Substantia nigra (tissue), 51 donors: ENCODE measurements at places on chromosomes 16 and 17.
A peak's percentile ranks its signal among the peaks of the same experiment; 100 is the strongest.

- DNase-seq, result no peak
These were observed 3.2 kb downstream of the MED31 start for GRCh38 chr17:6648181-6648580.

GRCh38 chr17:72422505-72423285 lies 301.9 kb downstream of the SOX9 start:
- DNase-seq, result peak; percentile 14

DNA sequence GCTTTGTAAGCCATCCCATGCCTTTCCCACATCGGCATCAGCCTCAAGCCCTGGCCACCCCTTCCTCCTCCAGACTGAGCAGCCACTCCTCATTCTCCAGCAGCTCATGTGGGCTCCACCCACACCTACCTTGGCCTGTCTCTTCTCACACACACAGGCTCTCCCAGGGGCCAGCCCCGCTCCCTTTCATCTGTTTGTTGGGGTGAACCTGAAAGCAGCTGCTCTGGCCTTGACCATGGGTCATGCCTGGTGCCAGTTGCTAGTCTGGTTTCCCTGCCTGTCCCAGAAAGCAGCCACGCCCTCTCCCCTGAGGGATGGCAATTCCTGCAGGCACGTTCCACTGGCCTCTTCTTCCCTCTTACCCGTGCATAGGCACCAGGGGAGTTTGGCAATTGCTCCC lies 11.4 kb upstream of the TMEM238L start:
- DNase-seq, result no peak

- DNase-seq, result no peak
These were observed 7.5 kb downstream of the SCIMP start for GRCh38 chr17:5226940-5227878.

- DNase-seq, result no peak
These were observed 27.7 kb upstream of the CHMP6 start for GRCh38 chr17:80963812-80964543.

GRCh38 chr17:61015966-61016365 lies 338.3 kb downstream of the BCAS3 start:
- no peak for DNase-seq
